NCI-H187 treated with DMSO at 0.1 percent for 48 hours (cell line): ENCODE measurements at places on chromosomes 11 and 22.

- DNase-seq = no peak
These were observed 6.8 kb upstream of the CDKN1C start for GRCh38 chr11:2892215-2892966.

GRCh38 chr11:1844221-1845094 lies 5.7 kb downstream of the TNNI2 start:
- no peak for DNase-seq

- no peak for DNase-seq
These were observed 30.6 kb upstream of the DRD2 start for GRCh38 chr11:113505541-113506375.

DNA sequence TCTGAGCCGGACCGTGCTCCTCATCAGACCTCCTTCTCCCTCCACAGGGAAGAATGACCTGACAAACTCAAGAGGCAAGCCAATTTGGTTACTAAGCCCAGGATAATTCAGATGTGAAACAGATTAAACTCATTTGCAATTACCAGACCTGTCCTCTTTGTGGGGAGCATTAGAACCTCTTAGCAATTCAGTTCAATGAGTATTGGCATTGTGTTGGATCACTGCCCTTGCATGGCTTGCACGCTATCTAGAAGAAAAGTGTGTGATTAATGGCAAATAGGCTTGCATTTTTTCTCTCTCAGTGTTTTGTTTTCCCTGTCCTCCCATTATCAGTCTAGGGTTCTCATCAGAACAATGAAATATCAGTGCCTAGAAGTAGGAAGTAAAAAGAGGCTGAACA lies 365.6 kb downstream of the OPCML start:
- DNase-seq = no peak

DNA sequence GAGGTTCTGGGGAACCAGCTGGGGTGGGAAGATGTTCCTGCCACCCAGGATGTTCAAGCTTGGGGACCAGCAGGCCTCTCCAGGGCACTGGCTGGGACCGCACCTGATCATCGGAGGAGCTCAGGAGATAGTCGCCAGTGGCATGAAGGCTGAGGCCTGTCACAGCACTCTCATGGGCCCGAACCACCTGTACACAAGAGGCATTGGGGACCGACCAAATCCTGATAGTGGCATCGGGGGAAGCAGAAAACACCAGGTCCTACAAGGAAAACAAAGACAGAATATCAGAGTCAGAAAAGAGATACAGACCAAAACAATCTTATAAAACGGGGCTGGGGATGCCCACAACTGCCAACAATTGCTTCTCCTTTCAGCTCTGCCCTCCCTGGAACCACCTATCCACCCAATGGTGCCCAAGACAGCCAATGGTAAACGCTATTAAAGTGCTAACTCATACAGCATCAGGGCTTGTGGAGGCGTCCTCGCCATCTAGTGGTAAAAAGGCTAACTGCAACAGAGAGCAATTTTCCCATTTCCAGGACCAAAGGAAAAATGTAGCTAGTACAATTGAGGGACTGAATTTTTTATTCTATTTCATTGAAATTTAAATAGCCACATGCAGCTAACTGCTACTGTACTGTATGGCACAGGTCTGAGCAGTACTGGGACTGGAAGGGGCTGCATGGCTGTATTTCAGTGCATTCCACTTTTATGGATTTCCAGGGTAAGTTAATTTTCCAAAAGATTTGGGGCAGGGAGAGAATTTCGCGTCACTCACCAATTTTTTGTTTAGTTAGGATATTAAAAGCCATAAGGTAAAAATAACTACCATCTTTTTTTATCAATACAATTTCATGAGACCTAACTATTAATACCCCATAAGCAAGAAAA lies 7.1 kb downstream of the PRPF19 start:
- DNase-seq = no peak

- DNase-seq = no peak
These were observed 518.4 kb downstream of the SOX6 start for GRCh38 chr11:15837901-15838489.

DNA sequence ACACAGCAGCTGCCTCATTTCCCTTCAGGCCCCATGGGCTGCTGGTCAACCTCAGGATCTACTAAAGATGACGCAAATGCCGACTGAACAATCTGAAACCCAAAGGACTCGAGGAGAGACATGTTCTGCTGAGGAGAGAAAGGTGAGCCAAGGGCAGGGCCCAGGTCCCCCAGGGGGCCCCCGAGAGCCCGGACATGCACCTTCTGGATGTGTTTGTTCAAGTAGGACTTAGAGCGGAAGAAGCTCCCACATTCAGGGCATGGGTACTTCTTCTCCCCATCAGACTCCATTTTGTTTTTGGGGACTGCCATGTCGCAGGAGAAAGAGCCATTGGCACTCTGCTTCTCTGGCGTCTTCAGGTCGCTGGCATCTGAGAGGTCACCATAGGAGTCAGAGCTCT lies 19.3 kb downstream of the PATZ1 start:
- no peak for DNase-seq

DNA sequence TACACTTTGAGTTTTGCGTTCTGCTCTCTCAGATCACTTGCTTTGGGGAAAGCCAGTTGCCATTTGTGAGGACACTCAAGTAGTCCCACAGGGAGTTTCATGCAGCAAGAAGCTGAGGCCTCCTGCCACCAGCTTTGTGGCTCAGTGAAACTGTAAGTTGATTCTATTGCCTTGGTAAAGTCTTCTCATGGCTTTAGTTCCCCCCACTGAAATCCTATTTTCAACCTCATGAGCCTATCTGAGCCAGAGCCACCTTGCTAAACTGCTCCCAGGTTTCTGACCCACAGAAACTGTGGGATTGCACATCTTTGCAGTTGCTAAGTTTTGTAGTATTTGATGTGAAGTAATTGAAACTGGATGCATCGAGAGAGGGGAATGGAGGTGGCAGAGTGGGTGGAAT lies 85.4 kb upstream of the TOP3B start:
- DNase-seq = no peak

GRCh38 chr11:69721745-69722144 lies 17.9 kb upstream of the FGF19 start:
- DNase-seq = no peak

- no peak for DNase-seq
These were observed 30.1 kb downstream of the ST14 start for GRCh38 chr11:130189492-130190210.

GRCh38 chr22:49553518-49554295 lies 274.0 kb downstream of the BRD1 start:
- no peak for DNase-seq

DNA sequence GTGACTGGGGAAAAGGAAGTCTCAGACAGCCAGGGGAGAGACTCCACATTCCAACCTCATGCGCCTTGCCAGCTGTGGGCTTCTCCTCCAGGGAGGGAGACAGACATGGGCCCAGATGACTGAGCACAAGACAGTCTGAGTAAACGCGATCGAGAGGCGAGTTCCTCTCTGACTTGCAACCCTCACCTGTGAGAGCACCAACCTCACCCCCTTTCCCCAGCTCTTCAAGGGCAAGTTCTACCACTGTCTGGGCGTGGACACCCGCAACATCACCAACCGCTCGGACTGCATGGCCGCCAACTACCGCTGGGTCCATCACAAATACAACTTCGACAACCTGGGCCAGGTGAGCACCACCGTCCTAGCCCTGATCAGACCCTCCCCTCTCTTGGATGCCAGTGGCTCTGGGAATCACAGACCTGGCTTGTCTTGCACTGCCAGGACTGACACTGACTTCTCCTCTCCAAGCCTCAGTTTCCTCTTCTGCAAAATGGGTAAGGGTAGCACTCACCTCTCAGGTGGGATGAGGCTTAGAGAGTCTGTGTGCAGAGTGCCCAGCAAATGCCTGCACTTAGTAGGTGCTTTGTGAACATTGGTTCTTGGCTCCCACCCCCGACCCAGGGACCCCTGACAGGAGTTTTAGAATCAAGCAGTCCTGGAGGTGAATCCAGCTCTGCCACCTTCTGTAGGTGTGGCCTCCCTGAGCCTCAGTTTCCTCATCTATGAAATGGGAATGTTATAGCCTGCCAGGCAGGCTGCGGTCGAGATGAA lies 95.3 kb downstream of the CACNA1I start:
- no peak for DNase-seq

- peak; percentile 44 for DNase-seq
These were observed 22.0 kb upstream of the TLCD5 start for GRCh38 chr11:120303004-120303637.

DNA sequence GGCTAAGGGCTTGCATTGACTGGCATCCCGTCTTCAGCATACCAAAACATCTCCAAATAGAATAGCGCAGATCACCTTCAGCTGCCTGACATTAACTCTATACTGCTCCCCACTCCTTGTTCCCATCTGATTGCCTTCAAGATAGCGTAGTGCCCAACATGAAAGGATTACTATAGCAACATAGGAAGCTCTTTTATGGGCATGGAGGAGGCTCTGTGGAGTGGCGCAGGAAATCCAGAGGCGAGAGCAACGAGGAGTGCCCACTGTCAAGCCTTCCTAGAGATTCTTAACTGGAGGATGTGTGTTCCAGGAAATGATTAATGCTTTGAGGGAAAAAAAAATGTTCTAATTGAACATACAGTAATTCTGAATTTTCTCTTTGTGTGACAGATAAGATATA lies 213.3 kb downstream of the CADM1 start:
- DNase-seq = peak; percentile 79

- no peak for DNase-seq
These were observed 656 bp downstream of the SRRD start for GRCh38 chr22:26484360-26484706.

DNA sequence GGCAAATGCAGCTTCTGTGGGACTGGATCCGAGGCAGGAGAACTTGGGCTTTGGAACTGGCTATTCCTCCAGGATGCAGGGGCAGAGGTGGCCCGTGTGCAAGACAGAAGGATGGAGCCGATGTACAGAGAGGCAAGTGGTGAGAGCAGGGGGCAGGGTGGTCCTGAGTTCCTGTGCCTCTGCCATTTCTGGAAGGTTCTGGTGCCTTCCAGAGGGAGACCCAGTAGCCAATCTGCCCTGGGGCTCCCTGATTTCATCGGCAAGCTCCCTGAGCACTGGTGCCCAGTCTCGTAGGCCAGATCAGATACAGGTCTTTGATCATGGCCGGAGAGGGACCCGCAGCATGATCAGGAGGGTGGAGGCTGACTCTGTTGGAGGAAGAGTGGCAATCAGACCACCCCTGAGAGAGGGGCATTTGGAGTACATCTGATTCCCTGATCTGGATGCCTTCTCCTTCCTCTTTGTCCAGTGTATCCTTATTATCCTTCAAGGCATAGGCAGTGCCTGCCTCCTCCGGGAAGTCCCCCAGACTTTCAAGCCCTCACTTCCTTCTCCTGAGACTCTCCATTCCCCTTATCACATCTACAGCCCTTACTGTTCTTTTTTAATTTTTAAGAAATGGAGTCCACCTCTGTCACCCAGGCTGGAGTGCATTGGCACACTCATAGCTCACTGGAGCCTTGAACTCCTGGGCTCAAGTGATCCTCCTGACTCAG lies 9.7 kb downstream of the MRGPRD start:
- no peak for DNase-seq

DNA sequence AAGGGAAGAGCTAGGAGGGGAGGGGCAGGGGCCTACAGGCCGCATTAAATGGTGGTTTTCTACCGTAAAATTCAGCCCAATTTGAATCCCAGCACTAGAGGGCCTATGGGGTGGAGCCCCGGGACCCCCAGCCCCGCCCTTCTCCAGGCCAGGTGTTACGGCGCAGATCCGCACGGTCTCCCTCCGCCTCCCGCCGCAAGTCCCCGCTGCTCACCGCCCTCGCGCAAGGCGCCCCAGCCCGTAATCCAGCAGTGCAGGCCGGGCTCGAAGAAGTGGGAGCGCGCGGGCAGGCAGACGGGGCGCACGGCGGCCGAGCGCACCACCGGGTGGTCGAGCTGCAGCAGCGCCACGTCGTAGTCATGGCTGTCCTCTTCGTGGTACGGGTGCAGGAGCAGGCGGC lies 17.3 kb downstream of the KCTD17 start:
- no peak for DNase-seq

- no peak for DNase-seq
These were observed 53.3 kb upstream of the CD5 start for GRCh38 chr11:61049063-61049377.

DNA sequence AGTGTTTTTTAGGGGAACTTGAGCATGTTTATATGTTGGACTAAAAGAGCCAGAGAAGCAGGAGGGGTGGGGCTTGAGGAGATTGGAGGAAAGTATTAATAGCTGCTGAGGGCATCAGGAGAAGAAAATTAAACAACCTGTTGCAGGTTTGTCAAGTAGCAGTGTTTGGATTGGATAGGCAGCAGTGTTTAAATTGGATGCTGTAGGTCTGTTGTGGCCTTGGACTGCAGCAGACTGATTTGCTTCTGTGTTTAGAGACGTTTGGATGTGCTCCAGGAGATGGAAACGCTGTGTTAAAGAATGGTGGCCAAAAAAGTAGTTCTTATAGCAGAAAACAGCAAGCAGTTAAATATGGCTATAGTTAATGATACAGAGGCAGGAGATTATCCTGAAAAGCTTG lies 5.7 kb downstream of the EIF3L start:
- no peak for DNase-seq

DNA sequence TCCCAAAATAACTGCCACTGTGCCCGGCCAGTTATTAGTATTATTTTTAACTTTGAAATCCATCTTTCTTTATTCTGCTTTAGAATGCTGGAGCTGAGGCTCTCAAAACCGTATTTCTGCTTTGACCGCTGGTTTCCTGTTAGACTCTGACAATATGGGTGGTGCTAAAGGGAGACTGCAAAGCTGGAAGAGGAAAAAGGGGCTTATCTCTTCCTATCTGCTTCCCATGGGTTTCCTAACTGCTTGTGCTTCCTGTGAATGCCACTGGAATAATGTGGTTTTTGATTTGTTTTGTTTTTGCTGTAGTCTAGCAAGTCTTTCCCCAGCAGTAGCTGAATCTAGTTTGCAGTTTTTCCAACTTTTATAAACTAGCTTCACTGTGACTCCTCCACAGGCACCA lies 43.6 kb downstream of the XRRA1 start:
- no peak for DNase-seq

DNA sequence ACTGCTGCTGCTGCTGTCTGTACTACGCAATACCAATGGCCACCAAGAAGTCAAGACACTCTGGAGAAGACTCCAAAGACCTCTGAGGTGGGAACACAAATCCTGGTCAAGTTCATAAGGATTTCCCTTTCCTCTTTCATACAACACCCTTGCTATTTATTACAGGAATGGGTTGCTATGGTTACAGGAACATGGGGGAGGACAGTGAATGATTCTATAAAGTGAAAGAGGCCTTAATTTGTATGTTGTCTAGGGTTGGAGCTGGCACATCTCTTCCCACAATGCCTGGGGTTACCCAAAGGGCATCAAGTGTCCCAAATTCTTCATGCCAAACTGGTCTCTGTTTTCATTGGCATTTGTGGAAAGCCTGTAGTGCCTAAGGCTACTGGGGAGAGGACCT lies 11.4 kb upstream of the SEC14L3 start:
- no peak for DNase-seq

- no peak for DNase-seq
These were observed at the start of gene PLEKHB1 for GRCh38 chr11:73645972-73646631. TSS of gene PLEKHB1 (plus strand) at chr11:73646581. CDS start at chr11:73646609, 28 bp downstream.
